ENCODE measurements at places on chromosomes 11 and 22.
A peak's percentile ranks its signal among the peaks of the same experiment; 100 is the strongest.

DNA sequence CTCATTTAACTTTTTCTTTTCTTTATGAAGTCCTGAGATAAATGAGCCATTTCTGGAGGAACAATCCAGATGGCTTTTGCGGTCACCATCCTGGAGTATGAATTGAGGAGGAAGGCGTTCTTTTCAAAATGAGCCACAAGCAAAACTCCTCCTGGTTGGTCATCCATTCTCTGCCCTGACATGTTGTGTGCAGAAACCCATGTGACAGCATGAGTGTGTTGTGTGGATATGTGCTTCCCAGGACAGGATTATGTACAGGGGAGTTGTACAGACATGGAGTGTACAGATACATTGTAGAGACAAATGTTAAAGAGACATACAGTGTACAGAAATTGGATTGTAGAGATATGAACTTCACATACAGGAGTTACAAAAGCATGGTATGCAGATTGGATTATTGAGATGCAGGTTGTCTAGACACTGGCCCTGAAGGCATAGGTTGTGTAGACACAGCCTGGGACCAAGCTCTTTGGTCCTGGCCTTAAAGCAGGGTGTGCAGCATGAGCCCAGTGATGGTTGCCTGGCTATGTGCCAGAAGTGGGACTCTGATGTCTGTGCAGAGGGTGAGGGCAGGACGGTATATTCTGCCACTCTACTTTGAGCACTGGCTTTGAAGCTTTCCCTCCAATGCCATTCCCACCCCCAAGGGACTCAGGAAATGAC lies 178.5 kb upstream of the ZBED5 start:
- H3K36me3 ChIP-seq, result no peaks in the 10 kb centered on the region
- no peak overlapping the region for H3K4me3 ChIP-seq
- peaks cover 2% of the 10 kb centered on the region for H3K4me1 ChIP-seq
- peaks cover 7% of the 10 kb centered on the region for H3K27me3 ChIP-seq
- no peak for DNase-seq

DNA sequence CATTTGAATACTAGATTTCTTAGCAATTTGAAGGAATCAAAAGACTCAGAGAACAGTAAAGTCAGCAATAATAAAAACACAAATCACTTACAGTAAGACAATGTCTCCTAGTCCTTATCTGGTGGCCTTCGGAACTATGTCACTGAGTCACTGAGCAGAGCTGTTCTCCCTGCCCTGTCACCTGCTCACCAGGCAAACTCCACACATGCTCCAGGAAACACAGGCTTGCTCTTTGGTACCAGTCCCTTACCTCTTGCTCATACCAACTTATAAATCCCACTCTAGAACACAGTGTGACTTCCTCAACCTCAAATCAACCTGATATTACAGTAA lies 81.1 kb upstream of the CHRM4 start:
- peaks cover 2% of the 10 kb centered on the region for H3K36me3 ChIP-seq
- H3K27ac ChIP-seq, result no peak overlapping the region
- peaks cover 16% of the 10 kb centered on the region for H3K4me1 ChIP-seq
- no peak overlapping the region for H3K4me3 ChIP-seq

- H3K27ac ChIP-seq, result no peak overlapping the region
- H3K27me3 ChIP-seq, result no peaks in the 10 kb centered on the region
- H3K36me3 ChIP-seq, result no peaks in the 10 kb centered on the region
- DNase-seq, result no peak
Measured at GRCh38 chr22:28283068-28283654, 364.1 kb upstream of the PITPNB start.

GRCh38 chr22:27213766-27214581 lies 556.6 kb downstream of the MIAT start:
- no peak for DNase-seq
- no peaks in the 10 kb centered on the region for H3K36me3 ChIP-seq
- no peak overlapping the region for H3K4me3 ChIP-seq
- no peak overlapping the region for H3K27ac ChIP-seq
- peaks cover 4% of the 10 kb centered on the region for H3K27me3 ChIP-seq
- H3K4me1 ChIP-seq, result no peaks in the 10 kb centered on the region

DNA sequence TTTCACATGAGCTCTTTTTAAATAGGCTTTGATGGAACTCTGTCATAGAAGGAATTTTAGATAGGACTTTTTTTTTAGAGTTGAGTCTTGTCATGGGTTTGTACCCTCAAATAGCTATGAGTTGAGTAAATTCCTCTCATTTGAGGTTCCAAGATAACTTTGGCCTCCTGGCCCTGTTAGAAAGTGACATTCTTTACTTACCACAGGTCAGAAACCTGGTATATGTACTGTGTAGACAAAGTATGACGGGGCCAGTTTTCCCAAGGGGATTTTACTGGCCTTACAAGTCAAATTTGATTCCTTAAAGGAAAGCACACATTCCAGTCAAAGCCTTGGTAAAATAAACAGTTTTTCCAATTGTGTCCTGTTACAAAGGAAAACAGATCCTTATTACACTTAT lies 729.3 kb upstream of the LUZP2 start:
- H3K27me3 ChIP-seq, result no peaks in the 10 kb centered on the region
- no peaks in the 10 kb centered on the region for H3K36me3 ChIP-seq
- DNase-seq, result no peak
- no peak overlapping the region for H3K27ac ChIP-seq
- no peak overlapping the region for H3K4me3 ChIP-seq

DNA sequence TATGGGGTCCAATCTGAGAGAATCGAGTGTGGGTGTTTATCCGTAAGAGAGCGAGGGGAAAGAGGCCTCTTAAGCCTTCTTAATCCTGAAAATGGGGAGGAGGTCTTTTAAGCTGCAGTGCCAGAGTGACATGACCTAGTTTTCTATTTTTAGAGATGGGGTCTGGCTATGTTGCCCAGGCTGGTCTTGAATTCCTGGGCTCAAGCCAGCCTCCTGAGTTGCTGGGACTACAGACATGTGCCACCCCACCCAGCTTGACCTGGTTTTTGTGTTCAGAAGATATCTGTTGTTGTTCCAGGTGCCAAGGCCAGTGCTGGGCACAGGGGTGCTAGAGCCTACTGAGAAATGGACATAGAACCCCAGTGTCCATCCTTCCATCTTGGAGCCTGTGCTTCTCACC lies 1.4 kb downstream of the BAD start:
- no peak for DNase-seq
- peaks cover 9% of the 10 kb centered on the region for H3K4me1 ChIP-seq
- H3K27me3 ChIP-seq, result no peaks in the 10 kb centered on the region

DNA sequence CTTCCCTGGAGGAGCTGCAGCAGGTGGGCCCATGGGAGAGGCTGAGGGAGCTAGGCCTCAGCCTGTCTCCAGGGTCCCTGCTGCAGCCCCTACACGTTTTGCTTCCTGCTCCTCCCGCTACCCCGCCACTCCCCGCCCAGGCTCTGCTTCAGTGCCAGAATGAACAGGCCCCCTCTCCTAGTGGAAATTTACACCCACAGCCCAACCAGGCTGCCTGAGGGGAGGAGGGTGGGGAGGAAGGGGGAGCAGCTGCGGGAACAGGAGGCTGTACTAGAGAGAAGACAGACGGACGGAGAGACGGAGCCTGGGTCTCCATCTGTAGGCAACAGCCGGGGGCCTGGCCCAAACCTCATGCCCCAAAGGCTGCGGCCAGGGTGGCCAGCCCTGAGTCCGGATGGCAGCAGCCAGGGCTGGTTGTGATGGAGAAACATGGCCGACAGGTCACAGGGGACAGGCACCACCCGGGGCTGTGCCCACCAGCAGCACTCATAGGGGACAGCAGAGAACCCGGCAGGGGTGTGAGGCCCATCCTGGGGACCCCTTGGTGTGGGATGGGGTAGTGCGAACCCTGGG lies 20.6 kb downstream of the FLRT1 start:
- H3K27me3 ChIP-seq, result peaks cover 5% of the 10 kb centered on the region
- peaks cover 4% of the 10 kb centered on the region for H3K4me1 ChIP-seq
- H3K4me3 ChIP-seq, result no peak overlapping the region

- no peaks in the 10 kb centered on the region for H3K27me3 ChIP-seq
- no peaks in the 10 kb centered on the region for H3K36me3 ChIP-seq
- no peak for DNase-seq
- no peaks in the 10 kb centered on the region for H3K4me1 ChIP-seq
- H3K27ac ChIP-seq, result no peak overlapping the region
Measured at GRCh38 chr22:47422736-47423135, 660.3 kb downstream of the TBC1D22A start.

- no peak overlapping the region for H3K27ac ChIP-seq
- no peak overlapping the region for H3K4me3 ChIP-seq
- DNase-seq, result no peak
- H3K36me3 ChIP-seq, result no peaks in the 10 kb centered on the region
- no peaks in the 10 kb centered on the region for H3K4me1 ChIP-seq
Measured at GRCh38 chr22:47180796-47181195, 418.3 kb downstream of the TBC1D22A start.

DNA sequence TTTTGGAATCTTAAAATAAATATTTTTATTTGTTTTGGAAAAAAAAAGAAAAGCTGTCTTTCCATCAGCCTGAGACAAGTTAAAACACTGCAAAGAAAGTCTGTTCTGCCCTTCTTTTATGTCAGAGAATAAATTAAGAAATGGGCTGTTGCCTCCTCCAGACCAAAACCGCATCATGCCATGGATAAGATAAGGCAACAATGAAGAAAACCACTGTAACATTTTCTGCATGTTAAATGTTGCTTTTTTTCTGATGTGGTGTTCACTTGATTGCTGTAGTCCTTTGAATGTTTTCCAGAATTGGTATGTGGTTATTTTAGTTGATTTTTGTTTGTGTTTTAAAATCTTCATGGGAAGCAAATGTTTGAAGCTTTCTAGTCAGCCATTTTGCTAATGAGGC lies 319.2 kb upstream of the CNTN5 start:
- H3K36me3 ChIP-seq, result no peaks in the 10 kb centered on the region
- no peak for DNase-seq
- H3K4me3 ChIP-seq, result no peak overlapping the region
- no peak overlapping the region for H3K27ac ChIP-seq
- H3K27me3 ChIP-seq, result no peaks in the 10 kb centered on the region

DNA sequence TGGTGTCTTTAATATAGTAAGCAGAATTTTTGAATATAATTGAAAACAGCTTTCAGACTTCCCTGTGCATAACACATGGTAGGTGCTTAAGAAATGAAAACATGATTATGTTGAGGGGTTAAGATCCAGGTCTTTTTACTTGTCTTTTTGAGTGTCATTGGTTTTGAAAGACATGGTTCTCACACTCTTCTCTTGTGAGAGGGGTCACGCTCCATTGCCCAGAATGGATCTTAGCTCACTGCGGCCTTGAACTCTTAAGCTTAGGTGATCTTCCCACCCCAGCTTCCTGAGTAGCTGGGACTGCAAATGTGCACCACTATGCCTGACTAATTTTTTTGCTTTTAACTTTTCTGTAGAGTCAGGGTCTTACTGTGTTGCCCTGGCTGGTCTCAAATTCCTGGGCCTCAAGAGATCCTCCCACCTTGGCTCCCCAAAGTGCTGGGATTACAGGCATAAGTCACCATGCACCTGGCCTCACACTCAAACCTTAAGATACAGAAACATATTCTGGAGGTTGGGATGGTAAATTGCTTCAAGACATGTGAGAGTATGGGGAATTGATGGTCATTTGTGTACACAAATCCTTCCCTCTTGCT lies 1.4 kb downstream of the SPCS2 start:
- no peaks in the 10 kb centered on the region for H3K27me3 ChIP-seq
- H3K4me1 ChIP-seq, result peaks cover 41% of the 10 kb centered on the region
- DNase-seq, result no peak
- H3K27ac ChIP-seq, result peak overlapping the region; percentile 94

DNA sequence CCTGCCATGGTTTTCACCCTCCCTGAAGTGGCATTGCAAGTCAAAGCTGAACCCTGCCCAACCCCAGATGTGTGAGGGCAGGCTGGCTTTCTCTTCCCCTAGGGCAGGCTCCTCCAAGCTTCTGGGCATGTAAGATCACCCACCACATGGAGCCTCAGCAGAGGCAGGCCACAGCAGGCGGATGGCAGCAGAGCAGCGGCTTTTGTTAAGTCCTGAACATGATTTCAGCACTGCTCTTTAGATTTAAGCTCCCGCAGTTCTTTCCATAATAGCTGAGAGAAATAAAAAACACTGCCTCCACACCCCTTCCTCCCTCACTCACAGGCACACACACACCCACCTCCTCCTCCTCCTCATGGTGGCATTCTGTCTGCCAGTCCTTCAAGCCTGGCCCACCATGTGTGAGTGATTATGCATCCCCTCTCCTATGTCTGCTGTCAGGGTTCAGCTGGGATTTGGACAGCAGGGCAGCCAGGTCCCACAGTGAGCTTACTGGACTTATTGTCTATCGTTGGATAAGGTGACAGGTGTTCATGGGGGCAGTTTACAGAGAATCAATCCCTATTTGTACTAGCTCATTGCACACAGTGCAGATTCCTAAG lies 5.0 kb upstream of the NTM start:
- H3K27me3 ChIP-seq, result peaks cover 3% of the 10 kb centered on the region
- no peak overlapping the region for H3K4me3 ChIP-seq
- H3K36me3 ChIP-seq, result no peaks in the 10 kb centered on the region
- DNase-seq, result no peak
- no peak overlapping the region for H3K27ac ChIP-seq
- no peaks in the 10 kb centered on the region for H3K4me1 ChIP-seq
